ENCODE measurements at places on chromosomes 5 and 9.

DNA sequence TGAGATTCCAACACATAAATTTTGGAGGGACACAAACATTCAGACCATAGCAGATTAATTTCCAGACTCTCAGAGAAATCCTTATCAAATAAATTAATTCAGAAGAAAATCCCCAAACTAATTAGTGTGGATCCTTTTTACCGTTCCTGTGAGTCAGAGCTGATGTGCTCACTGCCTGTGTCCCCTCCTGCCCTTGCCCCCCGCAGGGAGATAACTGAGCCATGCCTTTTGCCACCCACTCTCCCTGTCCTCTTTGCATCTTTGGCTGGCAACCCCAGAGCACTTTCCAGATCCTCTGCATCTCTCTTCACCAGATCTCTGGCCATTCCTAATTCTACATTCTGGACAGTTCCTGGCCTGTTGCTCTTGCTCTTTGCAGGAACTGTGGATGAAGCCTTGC is 135.4 kb upstream of the MAP1B start:
- DNase-seq = no peak

DNA sequence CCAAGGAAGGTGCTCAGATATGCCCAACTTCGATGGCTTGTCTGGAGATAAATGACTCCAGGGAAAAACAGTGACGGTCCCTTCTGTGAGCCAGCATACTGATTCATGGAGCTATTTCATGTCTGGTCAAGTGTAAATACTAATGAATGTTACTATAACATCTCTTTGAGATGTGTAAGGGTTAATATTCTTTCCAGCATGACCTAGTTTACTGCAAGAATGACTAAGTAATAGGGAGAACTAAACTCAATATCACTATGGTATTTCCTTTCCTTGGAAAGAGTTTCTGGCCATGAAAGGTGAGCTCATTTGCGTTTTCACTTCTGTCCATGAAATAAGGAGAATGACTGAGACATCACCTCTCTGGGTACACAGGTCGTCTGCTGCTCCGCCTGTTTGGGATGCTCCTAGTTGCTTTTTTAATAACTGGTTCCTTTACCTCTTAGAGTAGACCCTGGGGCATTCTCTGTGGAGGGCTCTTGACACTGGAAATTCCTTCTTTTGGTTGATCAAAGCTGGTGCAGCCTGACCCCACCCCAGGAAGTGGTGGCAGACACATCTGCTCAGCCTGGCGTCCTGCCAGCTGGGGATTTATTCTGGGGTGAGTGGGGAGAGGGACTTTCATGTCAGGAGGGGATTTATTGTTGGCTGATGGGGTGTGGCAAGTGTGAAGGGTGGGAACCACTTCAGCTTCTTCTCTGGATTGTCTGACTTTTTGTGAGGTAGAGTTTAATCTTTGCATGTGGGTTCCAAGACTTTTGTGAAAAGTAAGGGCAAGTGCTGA is 250.0 kb upstream of the MPDZ start:
- peak; percentile 39 for DNase-seq

GRCh38 chr5:181223058-181223728 is at the start of gene TRIM41:
Gene TRIM41, plus strand, starts transcription at chr5:181223281. Its CDS starts 719 bp downstream, at chr5:181224000.
- DNase-seq = peak; percentile 99

GRCh38 chr9:113154471-113154870 is 3.7 kb downstream of the SLC31A2 start:
- peak; percentile 80 for DNase-seq
